CD4-positive, alpha-beta T cell treated with Interleukin-6 at 100 ng/mL for 8 hours (primary cell): ENCODE measurements at places on chromosomes 4 and X.

DNA sequence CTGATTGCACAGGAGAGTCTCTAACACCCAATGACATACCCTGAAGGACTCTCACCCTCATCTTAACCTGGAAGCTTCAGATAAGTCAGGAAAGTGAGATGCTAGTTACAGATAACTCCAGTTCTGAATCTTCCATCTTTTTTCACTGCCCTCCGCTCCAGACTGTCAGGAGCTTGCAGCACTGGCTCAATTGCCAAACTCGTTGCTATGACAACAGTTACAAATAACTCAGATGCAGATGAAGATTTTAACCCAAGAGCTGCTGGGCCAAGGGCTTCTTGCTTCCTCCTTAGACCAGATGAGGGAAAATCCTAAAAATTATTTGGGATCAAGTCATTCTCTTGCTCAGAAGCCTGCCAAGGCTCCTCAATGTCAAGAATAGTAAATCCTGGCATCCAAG, 109.1 kb upstream of the HUWE1 start:
- DNase-seq = no peak

- no peak for DNase-seq
Observed at GRCh38 chr4:80092088-80092487, 19.1 kb upstream of the ANTXR2 start.

DNA sequence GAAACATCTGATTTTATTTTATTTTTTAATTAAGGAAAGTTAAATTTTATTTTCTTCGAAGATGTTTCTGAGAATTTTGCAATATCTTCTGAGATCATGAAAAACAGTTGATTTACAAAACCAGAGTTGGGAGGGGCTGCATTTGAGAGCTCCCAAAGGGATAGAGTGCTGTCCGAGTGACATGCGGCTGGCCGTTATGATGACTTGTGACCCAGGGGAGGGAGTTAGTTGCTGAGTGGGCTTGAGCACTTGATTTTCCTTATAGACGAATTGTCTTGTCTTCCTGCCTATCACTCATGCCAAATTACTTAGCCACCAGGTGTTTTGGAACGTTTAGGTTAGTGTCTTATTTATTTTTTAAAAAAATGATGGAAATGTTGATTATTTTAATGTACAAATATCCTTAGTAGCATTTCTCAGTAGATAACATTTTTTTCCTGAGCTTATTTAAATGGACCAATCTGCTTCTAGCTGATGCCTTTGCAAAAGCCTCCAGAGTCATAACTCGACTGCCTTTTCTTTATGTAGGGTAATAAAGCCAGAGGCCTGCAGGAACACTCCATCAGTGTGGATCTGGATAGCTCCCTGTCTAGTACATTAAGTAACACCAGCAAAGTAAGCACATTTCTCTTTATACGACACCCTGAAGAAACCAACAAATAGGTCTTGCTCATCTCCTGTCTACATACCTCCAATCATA, 85.2 kb downstream of the PTTG2 start:
- DNase-seq = no peak

- no peak for DNase-seq
Observed at GRCh38 chr4:89363786-89364185, 56.2 kb upstream of the GPRIN3 start.

DNA sequence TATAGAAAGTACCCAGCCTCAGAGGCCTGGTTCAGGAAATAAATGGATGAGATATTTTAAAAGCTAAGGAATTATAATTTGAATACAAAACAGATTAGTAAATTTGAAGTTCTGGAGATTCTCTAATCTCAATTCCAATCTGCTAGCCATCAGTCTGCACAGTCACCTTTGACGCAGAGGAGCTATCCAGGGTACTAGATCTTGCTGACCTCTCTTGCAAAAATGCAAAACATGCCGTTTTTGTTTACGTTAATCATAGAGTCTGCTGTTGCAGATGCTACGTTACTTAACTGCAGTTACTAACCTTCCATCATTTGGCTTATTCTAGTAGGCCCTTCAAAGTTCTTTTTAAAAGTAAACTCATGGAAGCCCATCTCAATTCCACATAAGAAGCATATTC, 10.4 kb downstream of the CCSER1 start:
- DNase-seq = no peak

GRCh38 chrX:13198056-13198761, 121.6 kb downstream of the ATXN3L start:
- DNase-seq = no peak

DNA sequence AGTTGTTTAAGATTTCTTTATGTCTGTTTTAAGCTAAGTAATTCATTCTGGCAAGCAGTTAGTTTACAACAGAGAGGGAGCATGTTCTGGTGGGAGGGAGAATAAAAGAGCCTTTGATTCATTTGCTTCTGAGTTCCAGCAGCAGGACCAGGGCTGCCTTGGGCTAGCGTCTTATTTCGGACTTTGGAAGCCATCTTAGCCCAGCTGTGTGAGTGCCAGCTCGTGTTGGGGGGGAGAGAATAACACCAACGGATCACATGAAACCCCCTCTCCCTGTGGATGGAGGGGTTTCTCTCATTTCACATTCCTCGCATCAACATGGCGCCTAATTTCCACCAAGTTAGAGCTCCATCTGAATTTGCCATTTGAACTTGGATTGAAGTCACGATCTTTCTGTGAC, 7.4 kb downstream of the GAB1 start:
- DNase-seq = no peak

DNA sequence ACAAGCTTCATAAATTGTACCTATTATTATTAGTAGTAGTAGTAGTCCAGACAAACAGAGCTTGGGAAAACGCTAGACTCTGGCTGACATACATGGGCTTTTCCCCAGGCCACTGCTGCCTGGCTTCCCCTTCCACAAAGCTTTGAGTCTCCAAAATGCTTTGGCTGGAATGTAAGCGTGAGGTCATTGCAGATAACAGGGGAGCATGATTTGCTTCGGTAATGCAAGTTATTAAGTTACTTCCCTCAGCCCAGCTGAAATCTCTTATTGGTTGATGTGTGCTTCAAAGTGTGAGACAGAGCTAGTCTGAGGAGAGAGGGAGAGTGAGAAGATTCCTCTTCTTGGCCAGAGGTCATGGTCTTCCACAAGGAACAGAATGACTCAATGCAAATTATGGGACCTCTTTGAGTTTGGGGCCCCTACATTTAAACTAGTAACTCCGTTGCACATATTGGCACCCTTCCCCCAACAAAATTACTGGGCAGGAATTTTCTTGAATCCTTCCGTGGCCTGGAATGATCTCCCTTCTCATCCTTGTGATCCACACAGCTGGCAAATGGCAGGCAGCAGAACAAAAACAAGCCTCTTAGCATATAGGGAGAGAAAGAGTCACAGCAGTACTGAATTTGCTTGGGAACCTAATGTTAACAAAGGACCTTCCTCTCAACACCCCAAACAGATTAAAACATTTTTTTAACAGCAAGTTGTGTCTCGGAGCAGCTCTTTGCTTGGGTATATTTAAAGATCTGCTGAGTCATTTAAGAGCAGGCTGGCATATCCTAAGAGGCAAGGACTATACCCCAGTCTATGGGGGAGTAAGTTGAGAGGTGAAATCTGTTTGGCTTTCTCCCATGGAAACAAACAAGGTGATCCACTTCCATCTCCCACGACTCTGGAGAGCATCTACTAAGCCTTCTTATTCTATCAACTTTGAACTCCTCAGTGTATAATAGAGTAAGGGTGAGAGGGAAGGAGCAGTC, 19.9 kb downstream of the AR start:
- DNase-seq = no peak

GRCh38 chr4:34148322-34148908, 2095.9 kb downstream of the ARAP2 start:
- no peak for DNase-seq

- DNase-seq = no peak
Observed at GRCh38 chr4:39278476-39278875, 87.7 kb downstream of the RFC1 start.
